ENCODE measurements at places on chromosomes 4 and X. TPM values are rescaled to one million over a fixed set of nuclear protein-coding genes. Genes with fewer than 3 reads are reported as not detected.

Gene DDIT4L
- 3.5 TPM for total RNA-seq

Gene FAM120C
- 10.1 TPM for total RNA-seq

Gene TSPAN6
- 19.8 TPM for total RNA-seq

Gene TLR6
- total RNA-seq = 0.58 TPM

Gene SPIN2A
- total RNA-seq = not detected

Gene PCDH19
- total RNA-seq = under 0.01 TPM

Gene NPNT
- not detected for total RNA-seq

Gene PACRGL
- 17.2 TPM for total RNA-seq

Gene AVPR2
- not detected for total RNA-seq

Gene TCEAL7
- 43.2 TPM for total RNA-seq

Gene MAB21L2
- total RNA-seq = 0.58 TPM

Gene ACE2
- not detected for total RNA-seq

Gene KIT
- not detected for total RNA-seq
